ENCODE measurements at places on chromosomes 1 and 21.

DNA sequence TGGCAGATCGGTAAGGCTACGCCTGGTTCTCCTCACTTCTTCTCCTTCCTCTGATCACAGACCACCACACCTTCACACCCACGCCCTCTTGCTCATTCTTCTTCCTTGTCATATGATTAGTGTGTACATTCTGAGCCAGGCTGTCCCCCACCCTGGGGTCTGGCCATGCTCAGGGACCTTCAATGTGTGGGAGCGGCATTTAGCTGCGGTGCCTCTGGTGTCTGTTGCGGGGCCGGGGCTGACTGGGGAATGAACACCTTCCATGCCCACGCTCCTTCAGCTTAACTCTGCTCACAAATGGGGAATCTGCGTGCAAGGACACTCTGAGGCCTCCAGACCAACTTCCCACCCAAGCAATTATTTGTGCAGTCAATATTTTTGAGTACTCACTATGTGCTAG is 29.4 kb downstream of the QSOX1 start:
- no peak for DNase-seq

- DNase-seq, result no peak
These were observed 20.5 kb downstream of the IQGAP3 start for GRCh38 chr1:156551869-156552268.

GRCh38 chr1:212529211-212529741 is 79.3 kb upstream of the ATF3 start:
- DNase-seq, result no peak

DNA sequence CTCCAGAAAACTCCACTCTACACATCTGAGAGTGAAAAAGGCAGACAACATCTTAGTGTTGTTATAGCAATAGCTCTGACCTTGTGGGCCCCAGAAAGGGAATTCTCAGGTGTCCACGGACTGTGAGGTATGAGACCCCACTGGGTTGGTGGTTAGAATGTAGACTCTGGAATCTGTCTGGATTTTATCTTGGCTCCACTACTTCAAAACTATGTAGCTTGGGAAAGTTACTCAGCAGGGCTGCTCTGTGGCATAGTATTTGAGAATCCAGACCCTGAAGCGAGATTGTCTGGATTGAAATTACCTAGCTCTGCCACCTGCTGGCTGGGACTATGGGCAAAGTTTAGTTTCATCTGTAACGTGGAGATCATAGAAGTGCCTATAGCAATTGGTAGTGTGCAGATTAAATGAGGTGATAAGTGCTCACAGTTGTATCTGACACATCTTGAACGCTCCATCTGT is 25.8 kb downstream of the PRDM2 start:
- peak; percentile 59 for DNase-seq

DNA sequence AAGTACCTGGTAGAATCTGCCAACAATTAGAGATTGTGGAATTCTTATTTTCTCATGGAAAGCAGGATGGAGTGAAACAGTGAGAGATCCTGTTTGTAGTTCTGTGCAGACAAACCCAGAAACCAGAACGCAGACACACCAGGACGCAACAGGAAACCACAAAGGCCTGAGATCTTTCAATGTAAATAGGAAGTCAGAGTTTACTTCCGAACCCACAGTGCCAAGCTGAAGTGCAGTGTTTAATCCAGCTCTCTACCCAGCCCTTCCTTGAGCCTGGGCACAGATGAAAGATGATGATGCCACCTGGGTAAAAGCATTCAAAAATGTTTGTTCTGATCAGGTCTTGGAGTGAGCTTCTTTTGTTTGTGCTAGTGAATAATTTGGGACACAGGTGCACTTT is 244.2 kb upstream of the HOOK1 start:
- DNase-seq, result peak; percentile 69

DNA sequence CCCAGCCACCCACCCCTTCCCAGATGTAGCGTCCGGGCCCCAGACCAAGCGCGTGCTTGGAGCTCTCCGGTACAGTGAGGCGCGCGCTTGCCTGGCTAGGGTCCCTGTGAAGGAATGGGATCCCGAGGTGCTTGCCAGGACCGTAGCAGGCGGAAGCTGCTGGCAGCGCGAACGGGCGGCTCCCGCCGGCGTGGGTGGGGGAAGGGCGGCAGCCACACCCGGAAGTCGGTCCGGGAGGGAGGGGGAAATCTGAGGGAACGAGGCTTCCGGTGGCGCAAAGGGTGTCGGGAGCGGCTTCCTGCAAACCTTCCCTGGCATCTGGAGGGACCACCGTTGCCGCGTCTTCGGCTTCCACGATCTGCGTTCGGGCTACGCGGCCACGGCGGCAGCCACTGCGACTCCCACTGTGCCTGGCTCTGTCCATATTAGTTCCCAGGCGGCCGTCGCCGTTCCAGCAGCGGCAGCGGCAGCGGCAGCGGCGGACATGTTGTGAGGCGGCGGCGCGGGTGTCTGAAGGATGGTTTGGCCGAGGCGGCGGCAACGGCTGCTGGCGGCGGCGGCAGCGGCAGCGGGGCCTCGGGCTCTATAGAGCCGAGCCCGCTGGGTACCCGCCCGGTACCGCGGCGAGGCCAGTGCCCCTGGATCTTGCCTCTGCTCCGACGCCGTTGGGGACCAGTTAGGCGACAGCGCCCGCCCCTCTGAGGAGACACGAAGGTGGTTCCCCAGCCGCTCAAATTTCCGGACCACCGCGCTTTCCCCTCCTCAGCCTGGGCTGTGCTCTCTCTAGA is at the start of gene DR1:
TSS of gene DR1 (plus strand) at position 275 of the 788 bp plus-strand sequence. CDS start 739 bp downstream, outside the sequence.
- DNase-seq, result peak; percentile 92

- no peak for DNase-seq
These were observed 37.8 kb downstream of the SMAP2 start for GRCh38 chr1:40411294-40411693.

- DNase-seq, result no peak
These were observed 23.4 kb upstream of the FCGR2A start for GRCh38 chr1:161481624-161482392.

DNA sequence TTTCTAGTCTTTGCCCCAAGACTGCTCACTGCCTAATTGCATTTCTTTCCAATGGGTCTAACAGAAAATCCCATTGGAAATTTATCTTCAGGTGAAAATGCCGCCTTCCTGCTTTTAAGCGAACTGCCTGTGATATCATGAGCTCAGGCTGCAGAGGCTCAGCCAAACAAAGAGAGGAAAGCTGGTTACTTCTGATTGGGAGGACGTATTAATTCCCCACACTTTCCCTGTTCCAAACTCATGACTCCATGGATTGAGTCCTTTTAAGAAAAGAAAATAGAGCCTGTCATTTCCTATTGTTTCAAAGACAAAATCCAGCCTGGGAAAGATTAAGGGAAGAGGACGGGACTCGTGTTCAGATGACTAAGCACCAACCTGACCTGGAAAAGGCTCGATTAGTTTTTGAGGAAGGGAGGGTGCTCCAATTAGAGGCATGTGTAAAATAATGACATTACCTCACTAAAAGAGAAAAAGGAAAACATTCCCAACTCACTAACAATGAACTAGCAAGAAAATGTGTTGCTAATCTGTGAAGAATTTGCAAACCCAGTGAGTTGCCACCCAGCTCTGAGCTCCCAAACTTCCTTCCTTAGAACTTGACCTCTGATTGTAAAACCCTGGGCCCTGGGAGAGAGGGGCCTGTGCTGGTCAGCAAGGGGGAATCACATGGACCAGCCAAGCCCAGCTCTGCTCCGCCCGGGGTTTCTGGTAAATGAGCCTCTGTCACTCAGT is 61.2 kb downstream of the TCP10L start:
- no peak for DNase-seq

GRCh38 chr1:54290506-54291184 is 90.7 kb downstream of the MRPL37 start:
- DNase-seq, result peak; percentile 30

DNA sequence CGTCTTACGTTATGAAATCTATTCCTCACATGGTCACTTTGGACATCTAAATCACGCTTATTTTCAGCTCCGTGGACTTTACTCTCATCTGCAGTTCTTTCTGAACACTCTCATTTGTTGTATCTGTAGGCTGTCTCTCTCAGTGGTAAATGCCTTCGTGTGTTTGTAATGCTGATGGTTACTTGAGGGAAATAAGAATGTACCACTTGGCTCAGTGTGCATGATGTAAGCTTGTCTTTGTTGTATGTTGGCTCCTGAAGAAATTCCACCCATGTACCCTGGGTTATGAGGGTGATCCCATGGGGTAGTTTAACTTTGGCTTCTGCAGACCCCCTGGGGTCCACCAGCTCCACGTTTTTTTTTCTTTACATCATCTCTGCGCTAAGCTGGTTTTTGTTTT is 378.4 kb downstream of the SETD4 start:
- DNase-seq, result no peak

DNA sequence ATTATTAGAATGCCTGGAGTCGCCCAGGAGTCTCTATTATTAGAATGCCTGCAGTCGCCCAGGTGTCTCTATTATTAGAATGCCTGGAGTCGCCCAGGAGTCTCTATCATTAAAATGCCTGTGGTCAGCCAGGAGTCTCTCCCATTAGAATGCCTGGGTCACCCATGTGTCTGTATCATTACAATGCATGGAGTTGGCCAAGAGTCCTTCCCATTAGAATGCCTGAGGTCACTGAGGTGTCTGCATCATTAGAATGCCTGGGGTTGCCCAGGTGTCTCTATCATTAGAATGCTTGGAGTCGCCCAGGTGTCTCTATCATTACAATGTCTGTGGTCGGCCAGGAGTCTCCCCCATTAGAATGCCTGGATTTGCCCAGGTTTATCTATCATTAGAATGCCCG is 66.9 kb downstream of the RNF187 start:
- no peak for DNase-seq
